ENCODE measurements at places on chromosomes 11 and 22.

DNA sequence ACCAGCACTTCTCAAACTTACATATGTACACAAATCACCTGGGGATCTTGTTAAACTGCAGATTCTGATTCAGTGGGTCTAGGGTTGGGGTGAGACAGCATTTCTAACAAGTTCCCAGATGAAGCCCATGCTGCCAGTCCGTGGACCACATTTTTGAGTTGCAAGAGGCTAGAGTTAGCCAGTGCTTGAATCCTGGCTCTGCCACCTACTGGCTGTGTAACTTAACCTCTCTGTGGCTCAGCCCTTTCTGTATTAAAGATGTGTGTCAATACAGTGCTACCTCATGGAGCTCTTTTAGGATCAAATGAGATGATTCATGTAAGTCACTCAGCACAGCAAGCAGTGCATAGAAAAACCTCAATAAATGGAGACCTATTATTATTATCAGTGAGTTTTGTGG is 90.2 kb upstream of the ISX start:
- DNase-seq: no peak

DNA sequence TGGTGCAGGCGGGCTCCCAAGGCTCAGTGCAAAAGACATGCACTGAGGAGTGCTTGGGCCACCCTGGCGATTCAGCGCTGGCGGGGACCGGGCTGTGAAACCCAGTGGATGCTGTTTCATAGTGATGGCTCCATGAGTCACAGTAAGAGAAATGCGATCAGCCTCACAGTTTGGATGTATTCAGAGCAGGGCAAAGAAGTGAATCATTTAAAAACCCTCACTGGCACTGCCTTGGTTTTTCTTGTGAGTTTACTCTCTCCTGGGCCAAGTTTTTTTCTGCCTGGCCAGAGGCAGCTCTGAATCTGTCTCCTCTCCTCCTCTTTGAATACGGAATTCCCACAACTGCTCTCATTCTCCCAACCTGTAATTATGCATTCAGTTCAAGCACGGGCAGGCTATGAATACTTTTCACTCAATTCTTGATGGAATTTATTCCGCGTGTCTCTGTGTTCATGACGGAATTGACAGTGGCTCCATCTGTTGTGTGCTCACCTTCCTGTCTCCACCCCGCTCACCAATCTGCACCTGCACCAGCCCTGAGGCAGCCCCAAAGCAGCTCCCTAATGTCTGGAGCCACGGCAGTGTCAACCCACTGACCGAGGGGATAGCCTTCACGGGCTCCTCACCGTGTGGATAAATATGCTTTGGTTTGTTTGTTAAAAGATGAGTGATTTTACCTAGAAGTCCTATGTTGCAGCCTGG is 14.9 kb downstream of the ADAMTS8 start:
- DNase-seq: no peak

GRCh38 chr11:134032043-134032442 is 36.8 kb upstream of the JAM3 start:
- no peak for DNase-seq

DNA sequence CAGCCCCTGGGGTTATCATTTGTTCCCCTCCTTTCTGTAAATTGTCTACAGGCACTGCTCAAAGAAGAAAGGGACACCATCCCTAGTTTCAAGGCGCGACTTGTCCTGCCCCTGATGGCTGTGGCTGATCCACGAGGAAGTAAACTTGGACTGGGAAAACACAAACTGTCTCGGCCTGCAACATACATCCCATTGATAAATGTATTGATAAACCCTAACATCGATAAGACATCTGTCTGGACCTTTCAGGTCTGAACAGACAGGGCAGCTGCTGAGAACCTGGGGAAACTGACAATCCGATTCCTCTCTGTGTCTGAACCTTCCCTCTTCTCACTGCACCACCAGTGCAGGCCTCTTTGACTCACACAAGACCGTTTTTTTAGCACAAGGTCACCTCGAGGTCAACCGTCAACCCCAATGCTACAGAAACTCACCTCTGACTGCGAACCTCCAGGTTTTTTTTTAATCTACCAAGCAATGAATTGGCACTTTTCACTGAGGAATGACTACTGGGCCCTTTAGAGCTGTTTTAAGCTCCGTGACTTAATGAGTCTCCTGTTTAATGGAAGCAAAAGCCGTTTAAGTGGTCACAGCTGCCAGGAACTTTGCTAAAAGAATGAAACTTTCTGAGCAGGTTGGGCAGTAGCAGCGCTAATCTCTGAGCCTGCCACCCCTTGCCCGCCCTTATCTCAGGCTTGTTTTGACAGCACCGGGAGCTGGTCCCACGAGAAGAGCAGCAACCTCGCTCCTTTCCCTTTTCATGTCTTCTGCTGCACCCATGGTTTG is 203.8 kb upstream of the TMEM45B start:
- DNase-seq: no peak

DNA sequence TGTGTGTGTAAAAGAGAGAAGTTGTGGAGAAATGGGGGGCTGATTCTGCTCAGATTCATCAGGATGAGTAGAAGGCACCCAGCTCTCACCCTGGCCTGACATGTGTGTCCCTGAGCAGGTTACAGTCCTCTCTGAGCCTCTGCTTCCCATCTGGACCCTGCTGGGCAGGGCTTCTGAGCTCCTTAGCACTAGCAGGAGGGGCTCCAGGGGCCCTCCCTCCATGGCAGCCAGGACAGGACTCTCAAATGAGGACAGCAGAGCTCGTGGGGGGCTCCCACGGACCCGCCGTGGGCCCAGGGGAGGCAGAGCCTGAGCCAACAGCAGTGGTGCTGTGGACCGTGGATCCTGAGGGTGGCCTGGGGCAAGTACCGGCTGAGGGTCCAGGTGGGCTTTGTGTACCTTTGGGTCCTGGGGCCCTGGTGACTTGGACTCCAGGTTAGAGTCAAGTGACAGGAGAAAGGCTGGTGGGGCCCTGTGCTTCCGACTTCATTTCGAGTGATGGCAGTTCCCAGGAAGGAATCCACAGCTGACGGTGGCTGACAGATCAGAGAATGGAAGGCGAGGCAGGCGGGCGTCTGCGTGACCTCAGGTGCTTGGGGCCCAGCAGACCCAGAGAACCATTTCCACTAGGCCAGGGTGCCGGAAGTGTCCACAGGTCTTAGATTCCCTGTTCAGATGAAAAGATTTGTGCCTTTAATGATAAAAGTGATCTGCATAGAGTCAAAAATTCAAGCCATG is 21.9 kb downstream of the NEAT1 start:
- DNase-seq: no peak

GRCh38 chr11:12556155-12556554 is 118.1 kb upstream of the TEAD1 start:
- DNase-seq: no peak

DNA sequence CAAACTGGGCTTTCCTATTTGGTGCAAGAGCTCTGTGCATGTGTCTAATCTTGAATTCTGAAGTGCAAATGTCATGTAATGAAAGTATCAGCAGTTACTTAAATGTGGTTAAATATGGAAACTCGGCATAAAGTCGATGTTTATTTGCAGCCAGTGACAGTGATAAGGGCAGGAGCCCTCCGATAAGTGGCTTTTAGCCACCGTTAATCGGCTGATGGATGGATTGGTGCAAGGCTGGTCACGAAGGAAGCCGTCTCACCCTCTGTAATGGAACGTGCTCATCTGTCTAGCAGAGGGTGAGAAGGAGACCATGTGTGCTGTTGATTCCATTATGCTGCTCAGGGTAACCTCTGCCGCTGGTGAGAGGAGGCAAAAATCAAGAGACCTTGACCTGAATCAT is 121.8 kb upstream of the PAX6 start:
- DNase-seq: no peak

GRCh38 chr11:102762361-102762767 is 18.1 kb downstream of the MMP10 start:
- no peak for DNase-seq

- no peak for DNase-seq
Observed at GRCh38 chr11:13314676-13315394, 37.2 kb downstream of the BMAL1 start.

DNA sequence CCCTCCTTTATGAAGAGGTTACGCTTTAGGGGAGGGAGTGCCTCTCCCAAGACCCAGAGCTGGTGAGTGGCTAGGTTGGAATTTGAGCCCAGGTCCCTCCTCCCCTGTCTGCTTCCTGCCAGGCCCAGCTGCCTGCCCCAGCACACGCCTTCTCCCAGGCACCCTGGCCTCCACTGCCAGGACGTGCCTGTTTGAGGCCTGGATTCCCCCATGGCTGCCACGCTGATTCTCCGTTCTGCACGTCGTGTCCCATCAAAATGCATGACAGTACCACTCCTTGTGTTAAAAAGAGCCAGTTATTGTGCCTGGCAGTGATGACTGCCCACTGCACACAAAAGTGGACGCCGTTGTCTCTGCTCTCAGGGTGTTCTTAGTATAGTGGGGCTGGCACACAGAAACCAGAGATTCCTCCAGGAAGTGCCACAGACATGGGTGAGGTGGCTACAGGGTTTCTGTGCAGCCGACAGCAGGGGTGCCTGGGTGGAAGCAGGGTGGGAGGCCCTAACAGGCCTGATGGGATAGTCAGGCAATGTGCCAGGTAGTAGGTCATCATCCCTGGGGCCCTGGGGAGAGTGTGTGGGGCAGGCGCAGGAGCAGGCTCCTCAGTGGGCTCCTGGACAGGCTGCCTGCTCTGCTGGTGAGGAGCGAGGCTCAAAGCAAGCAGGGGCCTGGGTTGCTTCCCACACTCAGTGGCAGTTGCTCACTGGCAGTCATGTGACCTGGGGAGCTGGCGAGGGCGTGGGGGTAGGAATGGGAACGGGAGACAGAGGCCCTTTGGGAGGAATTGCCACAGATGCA is 24.2 kb downstream of the MED15 start:
- no peak for DNase-seq

DNA sequence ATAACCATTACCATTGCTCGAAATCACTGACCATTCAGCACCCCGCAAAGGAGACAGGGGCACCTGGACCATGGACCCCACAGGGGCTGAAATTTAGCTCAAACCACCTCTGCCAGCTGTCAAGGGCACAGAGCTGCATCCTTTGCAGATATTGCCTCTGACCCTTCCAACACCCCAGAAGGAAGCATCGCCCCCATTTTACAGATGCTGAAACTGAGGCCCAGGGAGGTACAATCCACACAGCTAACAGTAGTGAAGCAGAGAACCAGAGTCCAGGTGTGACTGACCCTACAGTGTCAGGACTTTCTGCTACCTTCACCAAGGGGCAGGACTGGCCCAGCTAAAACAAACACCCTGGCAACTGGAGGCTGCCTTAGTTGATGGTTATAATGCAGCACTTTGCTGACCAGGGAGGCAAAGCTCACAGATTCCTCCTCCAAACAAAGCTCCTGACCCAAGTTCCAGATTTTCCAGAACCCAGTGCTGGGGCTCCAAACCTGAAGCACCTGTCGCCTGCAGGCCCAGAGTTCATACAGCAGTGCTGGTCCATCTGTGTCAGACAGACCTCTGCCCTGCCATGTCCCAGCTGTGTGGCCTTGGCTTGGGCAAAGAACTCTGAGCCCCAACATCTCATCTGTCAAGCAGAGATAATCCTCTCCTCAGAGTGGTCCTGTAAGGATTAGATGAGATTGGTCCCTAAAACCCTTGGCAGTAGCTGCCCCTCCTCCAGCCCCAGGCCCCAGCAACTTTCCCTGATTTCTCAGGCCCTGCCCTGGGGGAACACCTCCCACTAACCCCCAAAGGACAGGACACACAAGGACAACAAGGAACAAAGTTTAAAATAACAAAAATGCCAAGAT is 15.2 kb upstream of the ARAP1 start:
- DNase-seq: no peak

GRCh38 chr11:15006139-15006759 is 34.1 kb upstream of the CALCA start:
- DNase-seq: peak; percentile 33

DNA sequence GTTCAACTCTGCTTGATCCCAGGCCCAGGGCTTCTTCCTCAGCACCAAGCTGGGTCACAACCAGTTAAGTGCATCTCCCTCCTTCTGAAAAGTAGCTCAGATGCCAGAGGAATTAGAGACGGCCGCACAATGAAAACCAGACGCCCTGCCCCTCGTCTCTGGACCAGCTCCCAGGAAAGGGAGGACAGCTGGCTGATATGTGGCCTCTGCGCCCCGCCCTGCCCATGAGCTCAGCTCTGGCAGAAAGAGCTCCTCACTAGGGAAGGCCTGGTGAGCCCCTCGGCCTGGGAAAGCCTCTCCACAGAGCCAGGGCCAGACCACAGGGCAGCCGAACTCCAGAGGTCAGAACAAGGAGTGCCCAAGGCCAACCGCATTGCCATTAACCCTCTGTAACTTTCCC is 18.1 kb upstream of the SCGB1A1 start:
- DNase-seq: no peak

DNA sequence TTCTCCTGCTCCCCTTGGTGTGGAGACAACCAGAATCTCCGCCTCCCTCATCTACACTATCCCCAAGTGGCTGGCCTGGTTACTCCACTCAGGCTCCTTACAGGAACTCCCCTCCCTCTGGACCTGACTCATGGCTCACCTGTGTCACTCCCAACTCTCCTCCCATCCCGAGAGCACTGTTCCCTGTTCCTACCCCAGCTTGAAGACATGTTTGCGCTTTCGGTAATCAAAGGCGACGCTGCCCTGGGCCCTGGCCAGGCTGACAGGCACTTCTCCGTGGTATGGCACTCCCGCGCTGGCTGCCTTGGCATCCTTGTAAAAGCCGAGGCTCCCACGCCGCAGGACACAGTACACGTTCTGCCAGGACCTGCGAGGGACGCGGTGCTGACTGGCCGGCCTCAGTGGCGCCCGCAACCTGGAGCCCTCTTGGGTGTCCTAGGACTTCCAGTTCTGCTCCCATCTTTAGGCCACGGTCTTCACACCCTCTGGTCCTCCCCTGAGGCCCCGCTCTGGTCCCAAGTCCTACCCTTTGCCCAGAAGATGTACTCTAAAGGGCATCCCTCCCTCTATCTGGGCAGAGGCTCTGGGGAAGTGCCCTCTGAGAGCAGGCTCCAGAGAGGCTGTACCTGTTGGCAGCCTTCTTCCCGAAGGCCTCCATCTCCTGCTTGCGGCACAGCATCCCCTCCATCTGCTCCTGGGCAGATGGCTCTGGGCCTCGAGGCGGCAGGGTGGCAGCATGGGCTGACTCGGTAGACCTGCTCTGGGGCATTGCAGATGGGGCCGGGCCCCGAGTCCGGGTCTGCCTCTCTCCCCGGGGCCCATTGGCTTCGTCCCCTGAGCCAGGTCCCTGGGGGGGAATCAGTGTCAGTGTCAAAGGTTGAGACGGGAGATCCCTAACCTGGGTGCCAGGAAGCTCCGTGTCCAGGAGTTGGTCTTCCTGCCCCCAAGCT is 9.4 kb upstream of the RBM4B start:
- DNase-seq: no peak

DNA sequence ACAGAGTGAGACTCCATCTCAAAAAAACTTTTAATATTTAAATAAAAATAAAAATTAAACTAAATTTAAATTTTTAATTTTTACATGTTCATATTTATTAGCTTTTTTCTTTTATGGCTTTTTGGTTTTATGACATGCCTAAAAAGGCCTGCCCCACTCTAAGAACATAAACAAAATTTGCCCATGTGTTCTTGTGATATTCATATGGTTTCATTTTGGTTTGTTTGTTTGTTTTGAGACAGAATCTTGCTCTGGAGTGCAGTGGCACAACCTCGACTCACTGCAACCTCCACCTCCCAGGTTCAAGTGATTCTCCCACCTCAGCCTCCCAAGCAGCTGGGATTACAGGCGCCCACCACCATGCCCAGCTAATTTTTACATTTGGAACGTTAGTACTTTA is 27.7 kb downstream of the SUSD2 start:
- DNase-seq: no peak

Measured in NCI-H1436 treated with DMSO at 0.1 percent for 48 hours (cell line).